GM12878 (cell line): ENCODE measurements at places on chromosomes 13 and 19.
A peak's percentile ranks its signal among the peaks of the same experiment; 100 is the strongest.

DNA sequence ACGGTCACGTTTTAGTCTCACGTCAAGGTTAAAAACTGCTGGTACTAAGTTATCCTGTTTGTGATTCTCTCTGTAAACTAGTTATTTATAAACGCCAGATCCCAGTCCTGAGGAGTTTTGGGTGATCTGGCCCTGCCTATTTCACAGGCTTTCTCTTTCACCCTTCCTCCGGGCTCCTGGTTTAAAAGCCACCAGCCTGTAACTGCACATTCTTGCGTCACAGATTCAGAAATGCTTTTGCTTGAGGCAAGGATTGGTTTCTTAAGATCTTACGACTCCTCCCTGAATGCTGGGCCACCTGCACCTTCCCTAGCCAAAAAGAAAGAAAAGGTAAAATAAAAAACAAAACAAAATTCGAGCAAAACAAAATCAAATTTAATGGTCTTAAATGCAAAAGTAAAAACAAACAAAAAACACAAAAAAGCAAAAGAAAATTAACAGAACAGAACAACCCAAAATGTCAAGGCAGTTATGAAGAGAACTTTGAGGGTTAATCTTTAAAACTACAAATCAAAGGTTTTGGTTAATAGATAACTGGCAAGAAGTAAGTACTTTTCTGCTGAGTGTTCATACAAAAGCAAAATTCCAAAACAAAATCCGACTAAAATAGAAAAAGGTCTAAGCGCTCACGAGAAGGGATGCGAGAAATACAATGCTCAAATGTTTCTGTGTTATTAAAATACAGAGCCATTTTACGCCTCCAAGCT is 18.6 kb upstream of the TIMM44 start:
- no peak for DNase-seq

- DNase-seq = no peak
These were observed 3.7 kb downstream of the HRC start for GRCh38 chr19:49151267-49152118.

- no peak for DNase-seq
These were observed 16.8 kb downstream of the POLR1D start for GRCh38 chr13:27638521-27638920.

DNA sequence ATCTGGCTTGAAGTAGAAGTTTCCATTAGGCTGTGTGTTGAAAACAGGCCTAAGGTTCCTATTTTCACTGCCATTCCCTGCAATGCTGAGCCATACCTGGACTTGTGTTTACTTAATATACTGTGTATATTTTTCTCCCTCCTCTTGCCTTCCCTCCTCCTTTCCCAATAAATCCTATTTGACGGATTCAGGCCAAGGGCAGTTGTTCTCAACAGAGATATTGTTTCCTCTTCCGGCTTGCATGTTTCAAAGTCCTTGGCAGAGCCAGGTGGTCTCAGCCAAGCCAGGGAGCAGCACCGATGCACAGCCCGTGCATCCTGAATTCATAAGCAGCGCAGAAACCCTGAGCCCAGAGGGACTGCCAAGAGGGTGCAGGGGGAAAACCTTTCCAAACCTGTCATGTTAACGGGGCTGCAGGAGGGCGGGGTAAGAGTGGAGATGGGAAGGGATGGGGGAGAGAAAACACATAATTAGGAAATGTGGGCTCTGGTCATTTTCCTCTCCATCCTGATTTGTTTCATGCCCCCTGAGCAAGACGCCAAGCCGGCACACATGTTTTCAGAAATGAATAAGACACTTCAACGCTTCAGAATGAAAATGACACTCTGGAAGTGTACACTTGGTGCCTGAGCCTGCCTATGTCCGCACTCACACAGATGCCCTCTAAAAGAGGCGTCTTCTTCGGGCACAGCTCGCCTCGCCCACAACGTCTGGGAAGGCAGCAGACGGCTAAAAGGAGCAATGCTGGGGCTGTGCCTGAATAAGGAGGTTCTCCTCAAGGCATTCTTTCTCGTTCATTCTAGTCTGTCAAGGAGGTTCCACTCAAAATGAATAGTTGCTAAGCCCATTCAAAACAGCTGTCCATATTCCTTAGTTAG is 149.3 kb upstream of the UBL3 start:
- DNase-seq = no peak

GRCh38 chr13:34320084-34320483 is 502.1 kb downstream of the RFC3 start:
- DNase-seq = no peak

GRCh38 chr19:31110336-31110735 is 238.9 kb downstream of the TSHZ3 start:
- DNase-seq = no peak

DNA sequence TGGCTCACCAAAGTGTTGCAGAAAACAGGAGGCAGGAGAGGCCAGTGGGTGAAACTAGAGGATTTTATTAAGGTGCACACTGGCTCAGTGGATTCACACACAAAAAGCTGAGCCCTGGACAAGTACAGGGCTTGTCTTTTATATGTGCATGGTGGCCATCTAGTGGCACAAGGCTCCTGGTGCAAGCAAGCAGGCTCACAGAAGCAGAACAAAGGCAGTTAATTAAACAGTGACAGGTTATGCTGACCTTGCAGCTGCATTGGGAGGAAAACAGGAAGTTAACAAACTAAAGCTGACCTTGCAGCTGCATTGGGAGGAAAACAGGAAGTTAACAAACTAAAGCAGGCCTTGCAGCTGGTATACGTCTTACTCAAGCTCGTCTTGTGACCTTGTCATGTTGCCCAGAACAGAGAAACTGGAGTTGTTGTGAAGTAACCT is 65.3 kb upstream of the ZNF681 start:
- peak; percentile 12 for DNase-seq

DNA sequence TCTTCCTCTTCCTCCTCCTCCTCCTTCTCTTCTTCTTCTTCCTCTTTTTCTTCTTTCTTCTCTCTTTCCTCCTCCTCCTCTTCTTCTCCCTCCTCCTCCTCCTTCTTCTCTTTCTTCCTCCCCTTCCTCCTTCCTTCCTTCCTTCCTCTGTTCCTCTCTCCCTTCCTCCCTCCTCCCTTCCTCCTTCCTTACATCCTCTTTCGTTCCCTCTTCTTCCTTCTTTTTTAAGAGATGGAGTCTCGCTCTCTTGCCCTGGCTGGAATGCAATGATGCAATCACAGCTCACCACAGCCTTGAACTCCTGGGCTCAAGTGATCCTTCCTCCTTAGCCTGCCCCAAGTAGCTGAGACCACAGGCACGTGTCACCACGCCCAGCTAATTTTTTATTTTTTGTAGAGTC is 13.2 kb downstream of the EHD2 start:
- no peak for DNase-seq

DNA sequence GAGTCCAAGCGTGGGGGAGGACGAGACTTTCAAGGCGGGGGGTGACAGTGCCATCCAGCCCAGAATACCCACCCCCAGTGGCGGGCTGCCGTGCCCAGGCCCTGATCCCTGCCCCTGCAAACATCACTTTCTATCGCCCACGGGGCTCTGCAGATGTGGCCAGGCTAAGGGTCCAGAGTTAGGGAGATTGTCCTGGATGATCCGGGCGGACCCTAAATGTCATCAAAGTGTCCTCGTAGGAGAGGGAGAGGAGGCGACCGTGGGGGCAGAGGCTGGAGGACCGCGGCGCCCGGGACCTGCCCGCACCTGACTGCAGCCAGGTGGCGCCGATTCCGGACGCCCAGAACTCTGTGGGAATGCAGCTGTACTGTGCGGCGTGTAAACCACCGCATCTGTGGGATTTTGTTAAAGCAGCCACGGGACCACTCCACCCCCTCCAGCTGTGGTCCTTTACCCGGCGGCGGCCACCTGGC is 32.4 kb downstream of the GJA3 start:
- DNase-seq = no peak

DNA sequence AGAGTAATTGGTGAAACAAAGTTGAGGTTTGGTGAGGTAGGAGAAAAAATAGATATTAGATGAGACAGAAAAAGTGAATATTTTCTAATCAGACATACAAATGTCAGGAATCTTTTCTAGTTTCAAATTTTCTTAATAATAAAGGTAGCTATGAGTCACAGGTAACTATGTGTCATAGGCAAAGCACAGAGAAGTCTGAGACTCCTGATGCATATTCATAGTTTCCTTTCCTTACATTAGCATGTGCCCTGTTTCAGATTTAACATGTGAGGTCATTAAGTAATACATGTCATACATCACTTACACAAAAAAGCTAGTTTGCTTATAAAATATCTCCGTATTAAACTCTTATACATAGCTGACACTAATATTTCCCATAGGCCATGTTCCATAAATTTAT is 1141.3 kb upstream of the PCDH20 start:
- no peak for DNase-seq

GRCh38 chr19:8607386-8607785 is 3.1 kb downstream of the ADAMTS10 start:
- DNase-seq = no peak

DNA sequence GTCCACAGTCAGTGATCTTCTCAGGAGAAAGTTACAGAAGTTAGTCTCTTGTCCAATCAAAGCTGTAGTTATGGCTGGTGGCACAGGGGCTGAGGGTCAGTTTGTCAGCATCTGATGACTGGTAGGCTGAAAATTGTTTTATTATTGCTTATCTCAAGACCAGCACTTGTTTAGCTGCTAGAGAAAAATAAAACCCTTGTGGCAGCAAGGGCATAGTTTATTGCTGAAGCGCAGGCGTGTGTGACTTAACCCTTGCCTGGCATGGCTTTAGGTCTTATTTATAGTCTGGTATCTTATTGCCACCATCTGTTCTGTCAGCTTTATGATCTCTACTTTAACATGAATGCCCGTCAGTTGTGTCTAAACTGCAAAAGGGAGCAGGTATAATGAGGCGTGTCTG is 154.7 kb downstream of the USP12 start:
- no peak for DNase-seq
